WTC11 (cell line): ENCODE measurements at places on chromosomes 3 and 15. TPM values are rescaled to one million over a fixed set of nuclear protein-coding genes. Genes with fewer than 3 reads are reported as not detected.
A peak's percentile ranks its signal among the peaks of the same experiment; 100 is the strongest.

ZBTB20 gene
- 1.1 to 1.5 TPM (median 1.3 TPM) in 3 replicates for total RNA-seq

UROC1 gene
- total RNA-seq: 0.09 TPM in 1 of 3 replicates, not detected in the others

LNP1 gene
- 6.7 to 7.9 TPM (median 6.8 TPM) in 3 replicates for total RNA-seq

HACD2 gene
- total RNA-seq: 25.9 to 27.7 TPM (median 26.1 TPM) in 3 replicates

GRCh38 chr3:20589275-20589674 is 403.3 kb upstream of the SGO1 start:
- no peak for DNase-seq
- H3K4me1 ChIP-seq: peaks cover 16% of the 10 kb centered on the region
- no peak overlapping the region for H3K27ac ChIP-seq
- H3K36me3 ChIP-seq: no peaks in the 10 kb centered on the region

- peaks cover 10% of the 10 kb centered on the region for H3K4me1 ChIP-seq
- H3K27me3 ChIP-seq: peaks cover 3% of the 10 kb centered on the region; the same call in 1 of the 2 replicates
These were observed 439.1 kb upstream of the GRM7 start for GRCh38 chr3:6421666-6422445.

DNA sequence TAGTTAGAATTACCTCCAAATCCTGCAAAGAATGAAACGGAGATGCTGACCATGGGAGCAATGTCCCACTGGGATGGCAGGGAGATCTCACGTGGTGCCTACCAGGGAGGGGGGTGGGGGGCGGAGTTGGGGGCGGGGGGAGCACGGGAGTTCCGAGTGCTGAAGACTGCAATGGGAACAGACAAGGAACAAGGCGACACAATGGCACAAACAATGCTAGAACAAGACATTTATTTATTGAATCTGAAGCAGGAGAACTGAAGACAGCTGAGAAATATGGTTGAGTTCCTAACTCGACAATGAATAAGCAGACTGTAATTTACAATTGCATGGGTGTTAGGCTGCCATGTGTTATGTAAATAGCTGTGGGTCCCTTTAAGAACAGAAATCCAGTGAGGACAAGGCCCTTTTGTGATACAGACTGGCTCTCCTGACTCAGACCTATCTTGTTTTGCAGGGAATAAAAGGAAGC is 91.2 kb downstream of the AQP9 start:
- H3K36me3 ChIP-seq: no peaks in the 10 kb centered on the region
- H3K4me3 ChIP-seq: peak overlapping the region; percentile 55

- no peak overlapping the region for H3K4me3 ChIP-seq
- H3K4me1 ChIP-seq: 0 out of 2 replicates have a peak, but pooled peaks cover 2% of the 10 kb centered on the region
- no peak overlapping the region for H3K27ac ChIP-seq
- no peaks in the 10 kb centered on the region for H3K36me3 ChIP-seq
- H3K27me3 ChIP-seq: peaks cover 7% of the 10 kb centered on the region
- no peak for DNase-seq
These were observed 83.8 kb downstream of the MRPL46 start for GRCh38 chr15:88383354-88383753.

GRCh38 chr3:195823280-195823679 is 11.6 kb upstream of the MUC4 start:
- no peak overlapping the region for H3K27ac ChIP-seq
- no peak overlapping the region for H3K4me3 ChIP-seq
- DNase-seq: no peak
- no peaks in the 10 kb centered on the region for H3K36me3 ChIP-seq
- no peaks in the 10 kb centered on the region for H3K27me3 ChIP-seq

- H3K27me3 ChIP-seq: no peaks in the 10 kb centered on the region
- peaks cover 15% of the 10 kb centered on the region for H3K4me1 ChIP-seq
- no peak overlapping the region for H3K4me3 ChIP-seq
- no peak overlapping the region for H3K27ac ChIP-seq
These were observed 163.3 kb downstream of the FEZF2 start for GRCh38 chr3:62210011-62210410.

DNA sequence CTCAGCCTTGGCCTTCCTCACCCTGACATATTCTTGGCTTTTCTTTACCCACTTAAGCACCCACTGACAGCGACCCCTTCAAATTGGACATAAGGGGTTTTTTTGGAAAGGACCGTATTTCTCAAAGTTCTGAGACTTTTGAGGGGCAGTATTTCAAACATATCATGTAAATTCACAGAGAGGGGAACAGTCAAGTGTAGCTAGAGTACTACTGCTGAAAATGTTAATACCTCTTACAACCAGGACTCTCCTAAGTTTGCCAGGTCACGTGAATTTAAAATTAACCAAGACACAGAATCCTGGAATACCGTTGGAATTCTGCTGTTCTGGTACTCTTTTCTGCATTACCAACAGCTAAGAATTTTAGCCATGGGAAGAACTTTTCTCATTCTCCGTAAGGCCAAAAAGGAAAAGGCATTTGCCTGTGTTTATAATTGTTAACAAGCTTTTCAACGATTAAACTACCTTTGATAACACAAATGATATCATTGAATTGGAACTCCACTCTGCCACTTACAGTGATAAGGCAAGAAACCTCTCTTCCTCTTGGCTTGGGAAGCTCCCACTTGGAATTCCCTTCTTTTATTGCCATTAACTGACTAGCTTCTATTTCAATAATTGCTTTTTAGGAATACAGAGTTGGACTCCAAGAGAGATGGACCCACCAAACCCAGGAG is 597 bp upstream of the GBE1 start:
- peaks cover 29% of the 10 kb centered on the region for H3K4me1 ChIP-seq
- H3K27ac ChIP-seq: peak overlapping the region; percentile 86; the same call in 1 of the 2 replicates
- H3K36me3 ChIP-seq: peaks cover 14% of the 10 kb centered on the region
- H3K27me3 ChIP-seq: no peaks in the 10 kb centered on the region
- H3K4me3 ChIP-seq: peak overlapping the region; percentile 88
- DNase-seq: no peak
